ENCODE measurements at places on chromosomes 6 and 20.

DNA sequence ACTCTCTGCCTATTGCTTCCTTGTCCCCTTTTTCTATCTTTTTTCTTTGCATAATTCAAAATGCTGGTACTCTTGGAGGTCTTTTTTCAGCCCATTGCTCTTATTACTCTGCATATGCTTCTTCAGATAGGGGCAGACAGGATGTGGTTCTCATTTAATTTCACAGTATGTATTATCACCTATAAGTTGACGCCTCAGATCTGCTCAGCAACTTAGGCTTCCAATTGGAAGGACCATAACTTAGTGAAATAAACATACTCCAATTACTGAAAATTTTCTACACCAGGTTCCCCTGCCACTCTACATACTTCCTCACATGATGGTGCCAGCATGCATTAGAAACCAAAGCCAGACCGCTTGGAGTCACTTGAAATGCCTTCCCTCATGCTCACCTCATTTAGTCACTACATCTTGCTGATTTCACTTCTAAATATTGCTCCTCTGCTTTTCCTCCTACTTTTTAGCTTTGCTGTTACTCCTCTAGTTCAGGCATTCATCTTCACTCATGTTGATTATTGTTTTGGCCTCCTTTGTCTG lies 34.5 kb upstream of the AHI1 start:
- no peak for DNase-seq

- DNase-seq = peak; percentile 30
Observed at GRCh38 chr6:116238083-116238482, 15.8 kb downstream of the TSPYL4 start.

DNA sequence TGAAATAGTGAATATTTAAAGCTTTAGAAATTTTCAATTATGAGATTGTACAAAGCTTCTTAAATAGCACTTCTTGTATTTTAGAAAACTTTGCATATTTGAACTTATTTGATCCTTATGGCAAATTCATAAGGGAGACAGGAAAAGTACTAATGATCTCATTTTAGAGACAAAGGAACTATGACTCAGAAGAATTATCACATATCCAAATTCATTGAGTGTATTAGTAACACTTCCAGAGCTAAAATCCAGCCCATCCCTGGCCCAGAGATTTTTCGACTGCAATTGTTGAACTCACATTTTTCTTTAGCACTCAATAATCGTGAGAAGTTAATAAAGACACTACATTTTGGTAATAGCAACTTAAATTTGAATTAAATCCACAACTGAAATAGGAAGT lies 704.3 kb downstream of the EPM2A start:
- DNase-seq = no peak

DNA sequence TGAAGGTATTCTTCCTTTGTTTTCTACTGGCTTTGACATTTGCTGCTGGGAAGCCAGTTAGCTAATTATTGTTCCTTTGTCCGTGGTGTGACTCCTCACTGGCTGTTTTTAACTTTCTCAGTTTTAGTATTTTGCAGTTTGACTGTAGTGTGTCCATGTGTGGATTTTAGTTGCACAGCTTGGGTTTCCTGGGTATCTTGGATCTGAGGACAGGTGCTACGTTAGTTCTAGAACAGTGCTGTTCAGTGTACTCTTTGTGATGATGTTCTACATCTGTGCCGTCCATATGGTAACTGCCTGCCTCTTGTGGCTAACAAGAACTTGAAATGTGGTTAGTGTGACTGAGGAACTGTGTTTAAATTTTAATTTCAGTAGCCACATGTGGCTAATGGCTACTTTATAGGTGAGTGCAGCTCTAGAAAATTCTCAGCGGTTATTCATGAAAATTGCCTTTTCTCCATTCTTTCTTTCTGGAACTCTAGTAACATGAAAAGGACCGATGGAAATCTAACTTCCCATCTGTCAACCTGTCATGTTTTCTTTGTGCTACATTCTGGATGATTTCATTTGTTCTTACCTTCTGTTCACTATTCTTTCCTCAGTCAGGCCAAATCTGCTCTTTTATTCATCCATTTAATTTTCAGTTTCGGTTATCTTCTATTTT lies 7.4 kb downstream of the SNX9 start:
- DNase-seq = no peak

GRCh38 chr6:126182650-126183311 lies 157.1 kb upstream of the CENPW start:
- DNase-seq = peak; percentile 63

- DNase-seq = no peak
Observed at GRCh38 chr6:14381829-14382677, 264.5 kb downstream of the CD83 start.

- no peak for DNase-seq
Observed at GRCh38 chr6:25122622-25123237, 156.4 kb upstream of the CARMIL1 start.
